ENCODE measurements at places on chromosomes 1 and 21. TPM values are rescaled to one million over a fixed set of nuclear protein-coding genes. Genes with fewer than 3 reads are reported as not detected.

The OR2L13 gene
- not detected for polyA plus RNA-seq

The CDK18 gene
- polyA plus RNA-seq, result 1.6 TPM

The KCNK2 gene
- 0.03 TPM for polyA plus RNA-seq

The CD2 gene
- 0.35 TPM for polyA plus RNA-seq

DNA sequence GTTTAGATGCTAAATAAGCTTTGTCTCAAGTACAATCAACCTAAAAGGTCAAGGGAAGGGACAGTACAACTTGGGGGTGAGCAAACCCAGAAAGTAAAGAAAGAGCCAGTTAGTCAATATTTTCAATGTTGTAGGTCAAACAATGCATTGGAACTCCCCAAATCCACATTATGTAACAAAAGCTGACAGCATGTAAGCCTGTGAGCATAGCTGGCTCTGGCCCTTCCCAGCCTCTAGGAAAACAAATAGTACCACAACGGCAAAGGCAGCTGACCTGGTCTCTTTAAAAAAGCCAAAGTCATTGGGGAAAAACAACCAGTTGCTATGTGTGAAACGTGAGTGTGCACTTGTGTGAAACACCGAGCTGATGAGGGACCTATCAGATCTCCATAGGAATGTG, 3.4 kb downstream of the CBR1 start:
- no peak for DNase-seq

- no peak for DNase-seq
These were observed 1.9 kb upstream of the ERRFI1 start for GRCh38 chr1:8027748-8028570.

DNA sequence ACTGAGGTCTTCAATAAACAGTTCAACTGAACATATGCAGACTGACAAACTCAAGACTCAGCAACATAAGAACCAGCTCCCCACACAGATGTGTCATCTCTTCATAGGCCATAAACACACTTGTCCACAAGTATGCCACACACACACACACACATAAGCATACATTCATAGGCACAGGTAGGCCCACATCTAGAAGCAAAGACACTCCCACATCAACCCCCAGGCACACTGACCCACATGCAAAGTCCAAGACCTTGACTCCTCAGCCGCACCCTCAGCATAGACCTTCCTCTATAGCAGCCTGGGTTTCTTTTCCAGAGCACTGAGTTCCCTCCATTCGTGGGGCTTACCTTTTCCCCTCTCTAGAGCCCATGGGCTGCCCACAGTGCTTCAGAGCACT, 1.4 kb downstream of the LAD1 start:
- DNase-seq, result no peak

- DNase-seq, result no peak
These were observed 19.1 kb downstream of the ZC3H12A start for GRCh38 chr1:37493336-37494098.

- no peak for DNase-seq
These were observed 147.9 kb downstream of the GREM2 start for GRCh38 chr1:240464099-240464498.

DNA sequence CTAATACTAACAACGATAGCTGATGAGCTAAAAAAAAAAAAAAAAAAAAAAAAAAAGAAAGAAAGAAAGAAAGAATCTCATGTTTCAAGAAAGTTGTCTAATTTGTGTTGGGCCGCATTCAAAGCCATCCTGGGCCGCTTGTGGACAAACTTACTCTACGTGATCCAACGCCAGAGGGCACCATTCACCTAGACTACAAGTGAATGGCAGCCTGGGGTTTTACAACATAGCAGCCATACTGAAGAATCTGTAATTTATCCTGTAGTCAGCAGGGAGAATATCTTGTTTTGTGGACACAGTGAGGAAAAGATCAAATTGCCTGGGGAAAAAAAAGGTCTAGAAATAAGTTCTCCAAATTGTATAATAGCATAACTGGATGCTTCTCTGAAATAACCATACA, 47.0 kb downstream of the CYP2J2 start:
- DNase-seq, result peak; percentile 57

GRCh38 chr21:26739189-26739588, 106.0 kb downstream of the ADAMTS1 start:
- DNase-seq, result no peak

GRCh38 chr1:245590726-245591125, 435.9 kb downstream of the KIF26B start:
- no peak for DNase-seq

DNA sequence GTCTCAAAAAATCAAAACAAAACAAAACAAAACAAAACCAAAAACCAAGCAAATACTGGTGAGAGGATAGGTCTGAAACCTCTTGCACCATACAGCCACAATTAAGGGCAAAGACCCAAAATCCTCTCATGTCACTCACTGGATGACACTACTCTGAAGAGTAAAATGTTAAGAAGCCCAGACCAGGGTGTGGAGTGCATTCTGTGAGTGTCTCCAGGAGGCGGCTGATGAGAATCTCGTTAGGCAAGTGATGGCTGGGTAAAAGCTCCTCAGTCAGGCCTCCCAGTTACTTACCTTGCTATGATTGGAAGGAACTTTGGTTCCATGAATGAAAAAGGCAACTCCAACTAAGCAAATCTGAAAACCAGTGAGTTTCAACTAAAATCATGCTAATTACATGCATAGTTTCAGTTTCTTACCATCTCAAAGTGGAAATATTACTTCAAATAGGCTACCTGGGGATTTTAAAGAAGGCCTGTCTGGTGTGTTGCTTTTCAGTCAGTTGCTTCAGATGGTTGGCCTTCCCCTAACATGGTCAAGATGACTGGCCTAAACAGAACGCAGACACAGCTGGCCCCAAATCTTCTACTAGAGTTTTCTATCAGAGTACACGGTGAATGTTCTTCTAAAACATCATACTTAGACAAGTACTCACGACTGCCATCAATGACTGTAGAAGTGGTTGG, 95.1 kb downstream of the KIAA0319L start:
- no peak for DNase-seq

DNA sequence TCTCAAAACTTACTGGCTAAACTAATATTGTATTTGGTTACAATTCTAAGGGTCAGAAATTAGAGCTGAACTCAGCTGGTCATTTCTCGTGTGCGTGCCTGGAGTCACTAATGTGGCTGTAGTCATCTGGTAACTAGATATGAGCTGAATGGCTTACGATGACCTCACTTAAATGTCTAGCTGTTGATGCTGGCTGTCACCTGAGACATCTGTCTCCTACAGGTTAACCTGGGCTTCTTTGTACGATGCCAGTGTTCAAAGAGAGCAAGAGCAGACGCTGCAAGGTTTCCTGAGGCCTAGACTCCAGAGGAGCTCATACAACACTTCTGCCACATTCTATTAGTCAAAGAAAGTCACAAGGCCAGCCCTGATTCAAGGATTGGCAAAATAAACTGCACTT, 17.1 kb upstream of the ALG6 start:
- DNase-seq, result no peak

Data from psoas muscle (tissue), 8 donors.